ENCODE measurements at places on chromosomes 5 and 9.

DNA sequence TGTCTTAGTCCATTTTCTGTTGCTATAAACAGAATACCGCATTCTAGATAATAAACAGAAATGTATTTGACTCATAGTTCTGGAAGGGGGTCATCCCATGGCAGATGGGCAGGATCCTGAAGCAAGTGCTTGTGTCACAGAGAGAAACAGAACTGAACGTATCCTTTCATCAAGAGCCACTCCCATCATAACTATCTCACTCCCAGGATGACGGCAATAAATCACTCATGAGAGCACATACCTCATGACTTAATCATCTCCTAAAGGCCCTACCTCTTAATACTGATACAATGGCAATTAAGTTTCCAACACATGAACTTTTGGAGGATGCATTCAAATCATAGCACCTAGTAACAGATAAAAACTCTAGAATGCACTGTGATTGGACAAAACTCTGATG is 142.9 kb downstream of the CAMK4 start:
- DNase-seq = no peak

- DNase-seq = no peak
Observed at GRCh38 chr9:108443019-108443633, 412.7 kb downstream of the ACTL7B start.

DNA sequence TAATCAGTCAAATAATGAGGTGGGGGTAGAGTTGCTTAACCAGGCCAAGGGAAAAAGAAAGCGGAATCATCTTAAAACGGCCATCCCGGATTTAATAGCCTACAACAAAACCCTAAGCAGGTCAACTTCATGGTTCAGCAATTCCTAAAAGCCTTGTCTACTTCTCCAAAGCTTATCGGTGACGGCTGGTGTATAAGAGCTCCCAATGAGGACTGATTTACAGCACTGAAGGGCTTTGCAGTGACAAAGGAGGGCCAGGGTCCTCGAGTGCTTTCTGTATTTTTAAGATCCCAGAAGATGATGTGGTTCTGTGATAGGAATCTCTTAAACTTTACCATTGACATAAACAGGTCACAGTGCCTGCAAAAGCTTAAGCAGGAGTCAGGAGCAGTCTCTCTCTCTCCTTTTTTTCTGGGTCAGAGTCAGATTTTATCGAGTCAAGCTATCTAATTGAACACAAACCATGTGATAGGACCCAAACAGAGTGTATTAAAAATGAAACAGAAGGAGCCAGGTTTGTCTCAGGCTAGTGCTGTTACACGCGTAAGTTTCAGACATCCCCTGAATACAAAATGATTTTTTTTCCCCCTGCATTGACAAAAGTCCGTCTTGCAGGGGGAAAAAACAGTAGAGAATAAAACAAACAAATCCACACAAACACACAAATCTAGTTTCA is 663.6 kb upstream of the ZNF608 start:
- no peak for DNase-seq

DNA sequence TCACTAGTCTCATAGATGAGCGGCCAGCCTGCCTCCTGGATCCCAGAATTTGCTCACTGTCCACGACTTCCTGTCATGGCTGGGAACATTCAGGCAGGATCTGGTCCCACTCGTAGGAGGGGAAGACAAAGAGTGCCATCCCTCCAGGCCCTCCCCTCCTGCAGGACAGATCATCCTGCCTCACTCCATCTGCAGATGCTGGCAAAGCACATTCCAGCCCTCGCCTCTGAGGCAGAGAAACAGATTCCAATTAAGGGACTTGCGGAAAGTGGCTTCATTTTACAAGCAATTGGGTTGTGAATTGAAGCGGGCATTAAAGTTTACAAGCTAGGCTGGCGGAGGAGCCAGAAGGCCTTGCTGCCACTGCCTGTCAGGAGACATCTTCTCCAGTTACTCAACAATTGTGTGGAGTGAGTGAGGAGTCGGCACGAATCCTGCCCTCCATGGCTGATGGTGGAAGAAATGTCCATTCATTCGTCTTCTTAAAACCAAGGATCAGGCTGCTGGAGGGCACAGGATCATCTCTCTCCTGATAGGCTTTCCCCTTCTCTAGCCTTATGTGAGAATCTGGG is 41.8 kb upstream of the KCNMB1 start:
- DNase-seq = no peak

GRCh38 chr5:116084287-116084691 is 536 bp upstream of the COMMD10 start:
- DNase-seq = peak; percentile 4

GRCh38 chr9:123562844-123563346 is 206.9 kb downstream of the CRB2 start:
- DNase-seq = no peak

- no peak for DNase-seq
Observed at GRCh38 chr9:79134654-79135053, 437.1 kb upstream of the TLE4 start.

GRCh38 chr5:158648631-158649030 is 451.1 kb downstream of the EBF1 start:
- no peak for DNase-seq

DNA sequence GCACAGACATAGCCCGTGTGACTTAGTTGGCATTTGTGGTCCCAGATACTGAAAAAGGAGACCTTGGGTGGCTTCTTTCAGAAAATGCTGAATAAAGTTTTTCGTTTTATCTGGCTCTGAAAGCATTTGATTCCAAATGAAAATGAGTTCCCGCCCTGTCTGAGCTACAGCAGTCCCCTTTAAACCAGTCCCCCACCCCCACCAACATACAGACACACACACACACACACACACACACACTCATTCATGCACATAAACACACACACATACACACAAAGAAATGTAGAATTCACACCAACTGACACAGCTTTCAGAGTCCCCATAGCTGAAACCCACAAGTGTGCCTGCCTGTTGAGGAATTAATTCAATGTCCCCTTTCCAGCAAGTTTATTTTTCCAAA is 97.0 kb upstream of the SMARCA2 start:
- no peak for DNase-seq

GRCh38 chr5:57033103-57033502 is 81.2 kb upstream of the MIER3 start:
- DNase-seq = no peak

- no peak for DNase-seq
Observed at GRCh38 chr9:95060234-95060633, 257.3 kb downstream of the FANCC start.

DNA sequence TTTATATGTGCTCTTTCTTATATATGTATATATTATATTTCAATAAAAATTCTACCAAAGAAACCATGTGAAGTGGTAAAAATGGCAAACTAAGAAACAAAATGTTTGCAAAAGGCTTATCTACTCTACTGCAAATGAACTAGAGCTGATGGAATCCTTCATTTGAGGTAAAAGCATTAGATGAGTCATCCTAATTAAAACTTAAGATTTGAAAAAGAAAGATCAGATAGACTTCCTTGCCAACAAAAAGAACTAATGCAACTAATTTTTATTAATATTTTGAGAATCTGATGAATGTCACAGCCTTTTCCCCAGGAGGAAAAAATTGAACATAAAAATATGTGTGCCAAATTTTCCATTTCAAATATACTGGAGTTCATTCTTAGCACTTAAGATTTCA is 84.1 kb upstream of the SLCO4C1 start:
- no peak for DNase-seq

- DNase-seq = no peak
Observed at GRCh38 chr9:69937833-69938535, 105.7 kb upstream of the MAMDC2 start.

GRCh38 chr5:27598576-27598975 is 560.2 kb upstream of the CDH9 start:
- no peak for DNase-seq

DNA sequence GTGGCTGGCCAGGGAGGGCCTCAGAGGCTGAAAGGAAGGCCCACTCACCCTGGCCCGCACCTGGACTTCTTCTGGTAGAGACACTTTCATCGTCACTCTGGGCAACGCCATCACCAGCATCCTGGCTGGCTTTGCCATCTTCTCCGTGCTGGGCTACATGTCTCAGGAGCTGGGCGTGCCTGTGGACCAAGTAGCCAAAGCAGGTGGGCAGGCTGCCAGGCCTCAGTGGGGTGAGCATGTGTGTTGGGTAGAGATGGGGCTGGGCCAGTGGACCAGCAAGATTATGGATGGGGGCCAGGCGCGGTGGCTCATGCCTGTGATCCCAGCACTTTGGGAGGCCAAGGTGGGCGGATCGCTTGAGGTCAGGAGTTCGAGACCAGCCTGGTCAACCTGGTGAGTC is 12.6 kb downstream of the SLC6A7 start:
- no peak for DNase-seq

DNA sequence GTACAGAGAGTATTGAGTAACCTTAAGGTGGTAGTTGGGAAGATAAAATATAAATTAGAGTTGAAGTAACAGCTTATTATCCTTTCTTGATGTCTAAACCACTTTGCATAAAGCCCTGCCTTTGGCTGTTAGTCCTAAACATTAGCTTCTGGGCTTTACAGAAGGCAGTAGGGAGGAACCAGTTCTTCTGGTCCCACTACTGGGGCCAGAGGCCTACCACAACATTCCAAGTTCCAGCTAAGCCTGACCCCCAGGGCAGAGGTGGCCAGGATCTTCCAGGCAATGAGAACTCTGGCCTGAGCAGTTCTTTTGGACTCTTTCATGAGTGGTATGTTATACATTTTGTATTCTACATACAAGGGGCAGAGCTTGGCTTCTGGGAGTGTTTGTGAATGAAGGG is 26.1 kb downstream of the DNAI1 start:
- no peak for DNase-seq

DNA sequence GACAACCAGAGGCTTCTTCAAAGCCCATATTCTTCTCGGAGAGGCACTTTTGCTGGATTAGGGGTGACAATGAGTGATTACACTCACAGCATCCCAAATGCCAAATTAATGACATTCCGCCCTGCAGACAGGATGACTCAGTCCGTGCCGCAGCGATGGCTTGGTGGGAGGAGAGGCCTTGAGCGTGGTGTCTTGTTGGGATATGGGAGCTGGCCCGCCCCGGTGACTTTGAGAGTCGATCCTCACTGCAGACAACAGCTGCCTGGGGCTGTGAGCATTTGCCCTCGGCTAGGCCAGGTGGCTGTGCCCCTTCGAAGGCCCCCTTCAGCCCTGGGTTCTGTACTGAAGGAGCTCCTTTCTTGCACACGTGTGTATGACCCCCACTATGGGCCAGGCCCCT is 29.8 kb downstream of the OLFM1 start:
- DNase-seq = no peak

DNA sequence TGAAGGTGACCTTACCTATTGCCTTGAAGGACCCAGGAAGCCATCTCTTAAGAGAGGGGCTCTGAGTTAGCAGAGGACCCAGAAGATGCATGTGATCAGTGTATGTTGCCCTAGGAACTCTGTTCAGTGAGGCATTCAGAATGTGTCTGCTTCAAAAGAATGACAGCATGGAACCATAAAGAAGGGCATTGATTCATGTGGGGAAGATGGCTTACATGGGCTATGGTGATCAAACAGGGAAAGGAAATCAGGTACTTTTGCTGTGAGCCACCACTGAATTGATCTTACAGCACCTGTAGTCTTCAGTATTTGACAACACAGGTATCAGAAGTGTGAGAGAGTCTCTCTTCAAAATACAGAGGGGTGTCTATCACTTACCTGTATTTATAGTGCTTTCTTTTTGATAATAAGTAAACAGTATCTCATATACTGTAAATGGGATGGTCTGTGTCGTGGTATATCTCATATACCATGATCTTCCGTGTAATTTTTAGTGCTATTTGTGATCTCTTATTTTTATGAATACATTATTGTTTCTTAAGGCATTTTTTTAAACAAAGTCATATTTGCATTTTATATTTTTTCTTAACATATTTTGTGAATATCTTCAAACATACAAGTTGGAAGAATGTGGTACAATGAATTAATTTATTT is 57.0 kb downstream of the FOCAD start:
- no peak for DNase-seq

DNA sequence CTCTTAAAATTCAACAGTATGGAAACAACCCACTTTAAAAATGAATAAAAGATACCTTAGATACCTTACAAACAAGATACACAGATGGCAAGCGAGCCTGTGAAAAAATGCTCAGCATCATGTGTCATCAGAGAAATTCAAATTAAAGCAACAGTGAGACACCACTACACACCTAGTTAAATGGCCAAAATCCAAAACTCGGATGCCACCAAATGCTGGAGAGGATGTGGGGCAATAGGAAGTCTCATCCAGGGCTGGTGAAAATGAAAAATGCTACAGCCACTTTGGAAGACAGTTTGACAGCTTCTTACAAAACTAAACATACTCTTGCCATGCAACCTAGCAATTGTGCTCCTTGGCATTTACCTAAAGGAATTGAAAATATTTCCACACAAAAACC is 17.9 kb downstream of the DUSP1 start:
- DNase-seq = no peak

DNA sequence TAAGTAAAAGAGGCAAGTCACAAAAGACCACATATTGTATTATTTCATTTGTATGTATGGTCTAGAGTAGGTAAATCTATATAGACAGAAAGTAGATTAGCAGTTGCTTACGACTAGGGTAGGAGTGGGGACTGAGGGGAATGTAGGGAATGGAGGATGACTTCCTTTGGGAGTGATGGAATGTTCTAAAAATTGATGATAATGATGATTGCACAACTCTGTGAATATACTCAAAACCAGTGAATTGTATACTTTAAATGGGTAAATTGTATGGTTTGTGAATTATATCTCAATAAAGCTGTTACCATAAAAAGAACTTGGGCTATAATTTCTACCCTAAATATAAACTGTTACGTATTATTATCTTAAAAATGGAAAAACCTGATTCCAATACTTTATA is 35.0 kb downstream of the ADAMTS6 start:
- no peak for DNase-seq

DNA sequence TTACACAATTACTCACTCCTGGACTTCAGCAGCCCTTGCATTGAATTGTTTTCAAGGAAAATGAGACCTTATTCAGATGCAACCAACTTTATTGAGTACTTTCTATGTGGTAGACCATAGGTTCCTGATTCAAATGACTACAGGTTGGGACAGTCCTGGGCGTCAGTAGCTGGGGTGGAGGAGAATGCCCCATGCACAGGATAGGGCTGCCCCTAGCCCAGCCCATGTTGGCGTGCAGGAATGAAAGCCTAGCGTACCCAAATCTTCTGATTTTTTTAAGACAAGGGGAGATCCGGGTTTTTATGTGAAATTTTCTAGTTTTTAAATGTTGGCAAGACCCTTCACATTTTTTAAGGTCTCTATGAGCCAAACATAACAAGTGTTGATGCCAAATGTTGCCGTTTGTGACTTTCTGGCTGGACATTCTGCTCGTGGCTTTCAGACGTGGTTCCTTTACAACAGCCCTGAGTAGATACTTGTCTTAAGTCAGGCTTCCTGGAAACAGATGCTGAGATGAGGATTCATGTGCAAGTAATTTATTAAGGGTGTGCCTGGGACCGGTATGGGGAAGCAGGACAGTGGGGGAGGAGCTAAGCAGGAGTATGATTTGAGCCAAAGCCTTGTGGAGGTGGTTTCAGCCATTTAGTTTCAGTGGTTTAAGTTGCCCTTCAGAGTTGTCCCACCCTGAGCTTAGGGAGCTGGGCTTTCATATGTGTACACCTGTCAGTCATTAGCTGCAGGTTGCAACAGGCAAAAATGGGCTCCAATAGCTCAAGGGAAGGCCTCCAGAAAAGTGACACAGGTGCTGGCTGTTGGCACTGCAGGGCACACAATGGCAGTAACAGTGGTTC is 154.1 kb downstream of the NTRK2 start:
- DNase-seq = no peak

All from NCI-H1417 treated with DMSO at 0.1 percent for 48 hours (cell line).